ENCODE measurements at places on chromosomes 3 and 15.

DNA sequence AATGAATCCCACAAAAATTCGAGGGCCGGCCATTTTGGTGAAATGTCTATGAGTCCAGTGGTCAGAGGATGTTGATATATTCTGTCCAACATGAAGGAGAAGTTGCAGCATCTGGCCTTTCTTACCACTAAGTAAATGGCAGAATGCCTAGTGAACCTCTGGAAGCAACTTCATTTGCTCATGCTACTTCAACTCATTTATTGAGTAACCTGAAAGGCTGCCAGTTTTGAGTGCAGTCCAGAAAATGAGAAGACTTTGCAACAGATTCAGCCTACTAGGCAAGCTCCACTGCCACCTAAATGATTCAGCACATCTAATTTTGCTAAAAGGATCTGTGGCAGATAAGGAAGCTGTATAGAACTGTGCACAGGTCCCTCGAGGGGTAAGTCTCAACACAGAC, 265.0 kb downstream of the OPA1 start:
- DNase-seq = no peak

DNA sequence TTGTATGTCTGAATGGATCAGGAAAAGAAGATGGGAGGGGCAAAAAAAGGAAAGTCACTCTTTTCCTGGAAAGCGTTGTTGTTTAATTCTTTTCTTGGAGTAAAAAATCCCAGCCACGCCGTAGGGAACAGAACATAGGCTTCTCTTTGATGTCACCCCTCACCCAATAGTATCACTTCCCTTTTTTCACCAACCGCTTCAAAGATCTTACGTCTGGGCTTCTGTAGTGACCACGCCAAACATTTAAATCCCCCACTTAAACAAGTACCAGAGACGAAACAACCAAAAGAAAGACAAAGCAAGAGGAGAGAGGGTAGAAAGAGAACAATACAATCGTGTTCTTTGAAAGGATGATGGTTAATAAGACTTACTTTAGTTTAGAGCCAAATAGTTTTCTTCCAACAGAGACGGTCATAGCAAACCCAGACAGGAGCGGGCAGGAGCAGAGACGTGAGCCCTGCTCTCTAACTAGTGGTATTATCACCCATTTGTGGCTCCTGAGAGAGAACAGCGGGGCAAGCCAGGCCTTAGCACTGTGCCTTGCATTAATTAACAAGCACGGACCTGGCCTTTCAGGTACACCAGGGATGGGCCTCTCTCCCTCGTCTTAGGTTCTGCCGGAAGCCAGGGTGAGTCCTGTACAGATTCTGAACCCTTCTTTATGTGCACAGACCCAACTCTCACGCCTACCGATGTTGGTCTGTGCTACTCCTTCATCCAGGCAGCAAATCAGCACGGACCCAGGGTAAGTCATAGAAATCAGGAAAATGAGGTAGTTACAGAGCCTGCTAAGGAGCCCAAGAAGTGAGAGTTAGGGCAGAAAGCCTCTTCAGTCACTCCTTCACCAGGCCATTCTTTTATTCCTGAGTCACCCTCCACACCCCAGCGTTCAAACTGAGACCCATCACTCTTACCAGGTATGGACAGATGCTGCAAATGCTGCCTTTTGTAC, 28.2 kb upstream of the BCL6 start:
- DNase-seq = no peak

DNA sequence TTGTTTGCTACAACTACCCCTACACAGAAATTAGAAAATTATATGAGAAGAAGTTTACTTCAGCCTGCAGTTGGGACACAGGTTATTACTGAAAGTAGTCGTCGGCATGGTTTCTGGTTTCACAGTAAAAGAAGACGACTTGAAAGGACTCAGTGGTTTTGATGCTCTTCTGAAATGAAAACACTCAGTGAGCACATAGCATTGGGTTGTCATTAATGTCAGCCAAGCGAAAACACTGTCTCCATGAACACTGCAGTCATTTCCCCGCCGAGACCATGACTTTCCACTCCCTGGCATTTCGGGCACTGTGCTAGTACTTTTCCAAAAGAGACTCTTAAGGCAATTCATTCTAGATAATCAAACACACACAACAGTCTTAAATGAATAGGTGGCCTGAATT, 69.2 kb upstream of the ICE2 start:
- no peak for DNase-seq

GRCh38 chr3:56253941-56254665, 214.2 kb downstream of the ERC2 start:
- no peak for DNase-seq

GRCh38 chr15:25725758-25726157, 137.4 kb downstream of the ATP10A start:
- no peak for DNase-seq

- DNase-seq = no peak
Measured at GRCh38 chr3:122902326-122902725, 107.5 kb downstream of the SLC49A4 start.

DNA sequence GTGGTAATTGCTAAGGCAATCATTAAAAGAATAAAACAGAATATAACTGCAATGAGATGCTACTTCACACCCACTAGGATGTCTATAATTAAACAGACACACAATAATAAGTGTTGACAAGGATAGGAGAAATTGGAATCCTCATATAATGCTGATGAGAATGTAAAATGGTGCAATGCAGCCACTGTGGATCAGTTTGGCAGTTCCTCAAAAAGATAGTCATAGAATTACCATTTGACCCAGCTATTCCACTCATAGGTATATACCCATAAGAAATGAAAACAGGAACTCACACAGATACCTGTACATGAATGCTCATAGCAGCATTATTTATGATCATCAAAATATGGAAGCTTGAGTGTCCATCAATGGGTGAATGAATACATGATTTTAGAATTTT, 9.6 kb upstream of the RNF111 start:
- no peak for DNase-seq

DNA sequence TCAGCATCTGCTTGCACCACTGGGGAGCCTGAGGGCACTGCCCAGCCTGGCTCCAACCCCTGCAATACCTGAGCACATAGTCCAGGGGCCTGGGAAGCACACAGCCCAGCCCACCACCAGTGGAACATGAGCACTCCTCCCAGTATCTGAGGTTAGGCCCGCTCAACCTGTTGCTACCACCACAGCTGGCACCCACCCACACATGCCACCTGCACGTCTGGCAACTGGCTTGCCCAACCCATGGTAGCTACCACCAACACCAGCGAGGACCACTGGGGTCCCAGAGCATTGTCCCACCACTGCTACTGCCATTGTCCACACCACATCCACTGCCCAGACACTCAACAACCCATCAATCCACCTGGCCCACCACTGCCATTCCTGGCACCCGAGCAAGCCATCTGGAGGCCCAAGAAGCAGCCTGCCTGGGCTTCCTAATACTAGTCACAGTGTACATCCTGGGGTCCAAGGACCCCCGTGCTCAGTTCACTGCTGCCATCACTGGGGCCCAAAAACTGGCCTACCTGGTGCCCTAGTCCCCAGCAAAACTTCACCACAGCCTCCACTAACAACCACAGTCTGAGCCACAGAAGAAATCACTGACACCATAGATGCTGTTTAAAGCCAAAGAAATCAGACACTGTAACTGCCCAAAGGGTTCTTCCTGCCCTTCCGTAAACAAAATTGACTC, 62.1 kb upstream of the TBC1D23 start:
- DNase-seq = no peak

DNA sequence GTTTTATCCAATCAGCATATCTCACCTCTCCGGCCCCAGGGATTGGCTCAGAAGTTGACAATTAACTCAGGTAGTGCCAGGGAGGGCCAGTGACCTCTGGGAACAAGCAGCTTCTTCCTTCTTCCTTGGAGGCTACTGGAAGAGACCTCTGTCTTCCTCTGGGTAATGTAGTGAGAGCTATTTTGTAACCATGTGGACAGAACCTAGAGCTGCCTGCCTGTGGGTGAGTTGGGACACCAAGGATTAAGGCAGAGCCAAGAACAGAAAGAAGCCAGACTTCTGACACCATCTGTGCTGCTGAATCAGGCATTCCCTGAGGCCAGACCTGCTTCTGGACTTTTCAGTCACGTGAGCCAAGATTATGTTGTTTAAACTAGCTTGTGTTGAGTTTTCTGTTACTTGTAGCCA, 5.9 kb upstream of the NDUFAF1 start:
- no peak for DNase-seq

DNA sequence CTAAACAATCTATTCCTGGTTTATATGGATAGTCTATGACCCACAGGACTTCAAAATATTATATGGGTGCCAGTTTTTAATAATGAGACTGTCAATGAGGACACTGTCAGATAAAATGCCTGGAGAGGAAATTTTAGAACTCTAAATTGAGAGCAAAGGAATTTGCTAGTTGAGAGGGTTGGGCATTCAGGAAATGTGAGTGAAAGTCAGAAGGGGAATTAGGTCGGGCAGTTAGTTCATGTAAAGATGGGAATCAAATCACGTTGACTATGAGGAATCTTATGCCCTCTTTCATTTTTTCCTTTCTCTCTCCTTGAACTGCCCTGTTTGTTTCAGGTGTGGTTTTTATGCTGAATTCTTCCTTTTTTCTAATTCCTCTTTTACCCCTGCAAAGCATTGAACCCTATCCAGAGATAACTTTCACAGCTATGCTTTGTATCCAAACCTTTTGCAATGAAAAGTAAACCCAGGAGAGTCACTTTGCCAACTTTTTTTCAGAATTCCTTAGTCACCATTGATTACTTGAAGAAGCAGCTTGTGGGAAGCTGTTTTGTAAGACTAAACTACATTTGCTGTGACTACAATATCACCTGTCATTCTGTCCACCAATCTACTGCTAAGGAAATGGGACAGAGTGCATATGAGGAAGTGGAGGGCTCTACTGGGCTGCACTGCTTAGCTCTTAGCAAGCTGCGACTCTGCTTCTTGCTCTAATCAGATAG, 27.8 kb downstream of the CHP1 start:
- DNase-seq = no peak

- no peak for DNase-seq
Measured at GRCh38 chr3:61387817-61388216, 136.6 kb upstream of the FHIT start.

- no peak for DNase-seq
Measured at GRCh38 chr15:75943713-75944215, 40.1 kb downstream of the FBXO22 start.

DNA sequence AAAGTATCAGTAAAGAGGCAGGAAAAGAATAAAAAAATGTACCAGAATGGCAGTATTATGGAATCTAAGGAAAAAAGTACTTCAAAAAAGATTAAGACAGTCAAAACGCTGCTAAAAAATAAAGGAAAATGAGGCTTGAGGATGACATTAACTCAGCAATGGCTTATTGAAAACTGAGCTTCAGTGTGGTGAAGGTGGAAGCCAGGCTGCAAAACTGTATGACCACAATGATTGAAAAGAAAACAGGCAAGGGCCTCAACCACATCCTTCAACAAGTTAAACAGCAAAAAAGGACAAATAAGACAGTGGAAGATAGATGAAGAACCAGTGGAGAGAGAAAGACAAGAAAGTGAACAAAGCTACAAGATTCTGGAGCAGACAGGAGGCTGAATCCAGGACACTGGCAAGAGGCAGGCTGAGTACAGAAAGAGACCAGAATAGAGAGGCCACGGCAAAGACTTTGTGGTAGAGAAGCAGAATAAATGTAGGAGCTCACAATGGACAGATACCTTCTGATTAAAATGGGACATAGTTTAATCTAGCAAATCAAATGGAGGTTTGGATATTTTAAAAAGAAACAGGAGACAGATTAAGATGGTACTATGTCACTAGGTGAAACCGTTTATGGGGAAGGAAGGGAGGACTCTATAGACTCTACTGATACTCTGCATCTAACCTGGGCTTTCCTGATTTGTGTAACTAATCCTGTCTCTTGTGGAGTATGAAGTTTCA, 86.1 kb downstream of the TJP1 start:
- DNase-seq = no peak

GRCh38 chr15:98226578-98226977, 266.1 kb downstream of the ARRDC4 start:
- no peak for DNase-seq

DNA sequence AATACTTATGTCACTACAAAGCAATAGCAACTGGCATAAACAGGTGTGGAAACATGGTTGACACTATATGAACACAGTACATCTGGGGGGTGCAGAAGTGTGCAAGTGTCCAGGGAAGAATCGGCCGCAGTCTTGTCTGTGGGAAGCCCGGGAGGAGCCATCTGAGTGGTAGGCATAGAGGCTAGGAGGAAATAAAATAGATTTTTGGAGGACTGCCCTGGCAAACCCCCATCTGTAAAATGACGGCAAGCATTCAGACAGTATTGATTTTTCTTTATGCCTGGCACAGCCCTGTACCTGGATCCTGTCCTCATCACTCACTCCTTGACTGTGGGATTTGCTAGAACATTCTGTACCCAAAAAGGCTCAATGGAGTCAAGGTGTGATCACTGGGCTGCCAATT, 31.3 kb downstream of the THSD4 start:
- DNase-seq = no peak

GRCh38 chr15:66770518-66771350, 68.7 kb downstream of the SMAD6 start:
- DNase-seq = no peak

DNA sequence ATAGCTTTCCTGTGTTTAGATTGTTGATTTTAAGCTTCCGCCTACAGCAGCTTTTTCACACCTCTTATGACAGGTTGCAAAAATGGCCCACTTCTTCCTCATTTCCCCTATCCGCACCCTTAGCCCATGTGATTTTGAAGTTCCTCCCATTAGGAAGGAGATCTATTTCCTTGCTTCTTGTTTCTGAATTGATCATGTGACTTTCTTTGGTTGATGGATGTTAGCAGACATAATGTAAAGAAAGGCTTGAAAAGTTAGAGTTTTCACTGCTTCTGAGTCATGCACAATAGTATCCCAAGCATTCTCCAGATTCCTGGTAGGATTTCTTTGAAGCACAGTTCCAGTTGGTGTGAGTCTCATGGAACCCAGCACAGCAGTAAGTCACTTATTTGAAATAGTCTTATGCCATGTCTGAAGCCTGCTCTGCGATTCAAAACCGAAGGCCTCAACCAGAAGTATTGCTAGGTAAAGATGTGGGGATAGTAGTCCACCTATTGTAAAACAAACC, 76.6 kb downstream of the EDEM1 start:
- no peak for DNase-seq

DNA sequence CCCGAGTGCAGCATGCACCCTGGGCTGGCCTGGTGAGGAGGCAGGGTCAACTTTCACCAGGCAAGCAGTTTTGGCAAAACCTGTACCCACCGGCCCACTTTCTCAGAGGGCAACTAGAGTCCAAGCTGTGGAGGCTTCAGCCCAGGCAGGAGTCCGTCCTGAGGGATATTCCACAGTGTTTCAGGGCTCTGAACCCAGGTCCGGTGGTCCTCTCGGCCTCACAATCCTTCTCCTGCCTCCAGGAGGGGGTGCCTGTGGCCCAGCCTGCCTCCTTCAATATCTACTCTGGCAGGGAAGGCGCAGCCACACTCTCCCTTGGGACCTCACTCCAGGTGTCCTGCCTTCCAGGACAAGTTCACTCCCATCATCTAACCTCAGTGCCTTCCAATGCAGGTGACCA, 3.9 kb downstream of the PLA2G4E start:
- DNase-seq = no peak

DNA sequence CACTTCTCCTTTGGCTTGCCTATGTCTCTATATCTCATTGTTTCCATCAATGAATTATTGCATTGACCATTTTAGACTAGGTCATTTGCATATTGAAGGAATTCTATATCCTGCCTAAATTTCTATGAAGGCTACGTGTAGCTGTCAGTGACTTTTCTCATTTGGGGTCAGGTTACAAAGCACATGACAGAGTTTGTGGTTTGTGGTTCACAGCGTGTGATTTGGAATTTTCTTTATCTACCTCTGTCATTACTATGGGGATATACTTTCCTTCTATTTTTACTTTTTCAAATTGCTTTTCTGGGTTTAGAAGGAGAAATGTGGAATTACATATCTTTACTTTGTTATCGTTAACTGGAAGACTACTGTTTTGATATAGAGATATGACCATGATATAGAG, 317.3 kb upstream of the CFAP20DC start:
- no peak for DNase-seq

All from activated T-cell treated with anti-CD3 and anti-CD28 coated beads for 1 hour (primary cell).